GF-D8 (cell line): ENCODE measurements at places on chromosomes 5 and 9.
A peak's percentile ranks its signal among the peaks of the same experiment; 100 is the strongest.

GRCh38 chr5:90557391-90557790 lies 1.2 kb upstream of the ADGRV1 start:
- DNase-seq, result no peak

- DNase-seq, result no peak
Measured at GRCh38 chr5:153237671-153238332, 252.7 kb upstream of the GRIA1 start.

- DNase-seq, result peak; percentile 30
Measured at GRCh38 chr9:19748278-19749126, 40.3 kb downstream of the SLC24A2 start.

DNA sequence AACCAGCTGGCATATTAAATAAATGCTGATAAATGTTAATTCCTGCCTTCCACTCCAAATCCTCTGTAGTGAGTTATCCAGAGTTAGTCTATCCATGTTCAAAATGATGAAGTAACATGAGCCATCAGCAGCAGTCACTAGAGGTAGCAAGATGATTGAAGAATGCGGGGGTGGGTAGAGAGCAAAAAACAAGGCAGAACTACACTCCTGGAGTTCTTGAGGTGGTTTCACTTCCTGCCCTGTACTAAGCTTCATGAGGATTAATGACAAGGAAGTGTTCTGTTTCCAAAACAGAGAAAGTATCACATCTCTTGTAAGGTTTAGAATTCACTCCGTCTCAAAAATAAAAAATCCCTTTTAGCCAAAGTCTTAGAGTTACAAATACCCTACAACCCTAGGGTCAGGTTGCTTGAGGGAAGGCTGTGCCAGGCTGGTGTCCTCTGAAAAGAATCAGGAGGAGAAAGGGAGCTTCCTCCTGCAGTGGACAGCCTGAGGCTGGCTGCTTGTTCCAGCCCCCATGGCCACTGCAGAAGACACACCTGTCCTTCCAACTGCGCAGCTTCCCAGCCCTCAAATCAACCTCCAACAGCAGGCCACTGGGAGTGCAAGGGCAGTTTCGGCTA lies 180.2 kb downstream of the DENND1A start:
- DNase-seq, result no peak

DNA sequence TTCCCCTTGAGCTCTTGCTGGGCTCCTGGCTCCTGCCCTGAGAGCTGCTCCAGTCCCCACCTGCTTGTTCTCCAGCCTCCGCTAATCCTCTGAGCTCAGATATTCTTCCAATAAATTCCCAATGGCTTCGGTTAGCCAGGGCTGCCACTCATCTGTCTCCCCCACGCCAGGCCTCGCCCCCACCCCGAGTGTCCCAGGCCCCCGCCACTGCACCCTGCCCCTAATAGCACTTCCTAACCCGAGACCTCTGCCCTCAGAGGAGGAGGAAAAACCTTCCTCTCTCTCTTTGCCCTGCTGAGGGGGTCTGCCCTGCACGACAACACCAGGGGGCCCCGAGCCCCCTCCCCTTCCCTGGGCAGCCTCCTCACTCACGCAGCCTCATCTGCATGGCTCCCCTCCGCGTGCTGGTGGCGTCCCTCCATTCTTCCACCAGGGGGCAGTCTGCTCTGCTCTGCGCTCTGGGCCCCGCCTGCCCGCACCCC lies 5.4 kb upstream of the LCN15 start:
- DNase-seq, result no peak

DNA sequence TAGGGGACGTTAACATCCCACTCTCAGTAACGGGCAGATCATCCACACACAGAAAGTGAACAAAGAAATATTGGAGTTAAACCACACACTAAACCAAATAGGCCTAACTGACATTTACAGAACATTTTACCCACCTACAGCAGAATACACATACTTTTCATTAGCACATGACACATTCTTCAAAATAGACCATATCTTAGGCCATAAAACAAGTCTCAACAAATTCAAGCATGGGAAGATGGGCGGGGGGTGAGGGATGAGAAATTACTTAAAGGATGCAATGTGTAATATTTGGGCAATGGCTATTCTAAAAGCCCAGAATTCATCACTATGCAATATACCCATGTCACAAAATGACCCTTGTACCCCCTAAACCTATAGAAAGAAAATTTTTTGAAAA lies 226.2 kb downstream of the ATPSCKMT start:
- DNase-seq, result no peak

- DNase-seq, result no peak
Measured at GRCh38 chr5:12230659-12231058, 326.4 kb upstream of the CTNND2 start.

GRCh38 chr5:54876-55569 lies 36.9 kb upstream of the PLEKHG4B start:
- no peak for DNase-seq

DNA sequence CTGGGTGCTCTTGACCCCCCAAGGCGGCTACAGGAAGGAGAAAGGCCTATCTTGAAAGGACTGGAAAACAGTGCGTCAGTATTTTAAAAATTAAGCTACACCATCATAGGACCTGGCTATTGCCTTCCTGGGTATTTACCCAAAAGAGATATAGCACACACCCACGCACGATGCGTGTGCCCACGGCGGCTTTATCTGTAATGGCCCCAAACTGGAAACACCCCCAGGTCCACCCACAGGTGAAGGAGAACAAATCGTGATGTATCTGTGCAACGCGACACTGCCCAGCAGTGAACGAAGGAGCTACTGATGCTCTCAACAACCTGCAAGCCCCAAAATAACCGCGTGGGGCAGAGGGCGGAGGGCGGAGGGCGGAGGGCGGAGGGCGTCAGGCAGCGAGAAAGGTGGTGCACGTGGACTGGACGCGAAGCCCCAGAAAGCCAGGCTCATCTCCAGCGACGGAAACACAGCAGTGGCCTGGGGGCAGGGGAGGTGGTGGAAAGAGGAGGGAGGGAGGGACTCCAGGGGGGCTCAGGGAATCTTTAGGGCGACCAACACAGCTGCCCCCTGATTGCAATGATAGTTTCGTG lies 12.4 kb upstream of the PTGDS start:
- no peak for DNase-seq

- no peak for DNase-seq
Measured at GRCh38 chr9:78321505-78321904, 24.6 kb downstream of the PSAT1 start.

DNA sequence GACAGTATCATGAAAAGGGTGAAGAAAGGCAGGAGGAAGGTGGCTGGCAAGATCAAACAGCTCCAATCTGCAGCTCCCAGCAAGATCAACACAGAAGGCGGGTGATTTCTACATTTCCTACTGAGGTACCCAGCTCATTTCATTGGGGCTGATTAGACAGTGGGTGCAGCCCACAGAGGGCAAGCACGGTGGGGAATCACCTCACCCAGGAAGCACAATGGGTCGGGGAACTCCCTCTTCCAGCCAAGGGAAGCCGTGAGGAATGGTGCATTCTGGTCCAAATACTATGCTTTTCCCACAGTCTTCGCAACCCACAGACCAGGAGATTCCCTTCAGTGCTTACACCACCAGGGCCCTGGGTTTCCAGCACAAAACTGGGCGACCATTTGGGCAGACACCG lies 66.8 kb downstream of the CAMSAP1 start:
- DNase-seq, result no peak

GRCh38 chr9:37675661-37676060 lies 24.9 kb downstream of the FRMPD1 start:
- DNase-seq, result no peak

DNA sequence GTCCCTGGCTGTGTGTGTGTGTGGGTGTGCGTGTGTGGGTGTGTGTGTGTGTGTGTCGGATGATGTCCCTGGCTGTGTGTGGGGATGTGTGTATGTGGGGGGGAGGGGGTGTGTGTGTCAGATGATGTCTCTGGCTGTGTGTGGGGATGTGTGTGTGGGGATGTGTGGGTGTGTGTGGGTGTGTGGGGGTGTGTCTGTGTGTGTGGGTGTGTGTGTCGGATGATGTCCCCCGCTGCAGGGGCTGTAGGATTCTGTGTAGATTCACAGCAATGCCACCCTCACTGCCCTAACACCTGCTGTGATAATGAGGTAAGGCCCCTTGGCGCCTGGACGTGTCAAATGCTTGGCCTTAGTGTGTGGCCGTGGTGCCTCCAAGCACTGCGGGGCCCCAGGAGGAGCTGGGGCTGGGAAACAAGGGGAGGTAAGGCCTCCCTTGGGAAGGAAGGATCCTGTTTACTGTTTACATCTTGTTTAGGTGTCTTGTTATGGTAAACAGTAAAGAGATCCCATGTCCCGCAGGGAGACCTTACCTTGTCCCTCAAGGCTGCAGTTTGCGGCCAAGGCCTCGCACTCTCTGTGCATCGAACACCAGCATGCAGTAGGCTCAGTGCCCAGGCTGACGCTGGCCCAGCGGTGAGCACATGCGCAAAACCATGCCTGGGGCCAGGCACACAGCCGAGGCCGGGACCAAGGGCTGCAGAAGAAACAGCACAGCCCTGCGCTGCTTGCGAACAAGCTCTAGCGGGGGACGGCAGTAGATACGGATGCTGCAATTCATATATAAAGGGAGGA lies 24.1 kb downstream of the AHRR start:
- DNase-seq, result no peak

- no peak for DNase-seq
Measured at GRCh38 chr5:2530609-2531008, 220.9 kb downstream of the IRX2 start.

DNA sequence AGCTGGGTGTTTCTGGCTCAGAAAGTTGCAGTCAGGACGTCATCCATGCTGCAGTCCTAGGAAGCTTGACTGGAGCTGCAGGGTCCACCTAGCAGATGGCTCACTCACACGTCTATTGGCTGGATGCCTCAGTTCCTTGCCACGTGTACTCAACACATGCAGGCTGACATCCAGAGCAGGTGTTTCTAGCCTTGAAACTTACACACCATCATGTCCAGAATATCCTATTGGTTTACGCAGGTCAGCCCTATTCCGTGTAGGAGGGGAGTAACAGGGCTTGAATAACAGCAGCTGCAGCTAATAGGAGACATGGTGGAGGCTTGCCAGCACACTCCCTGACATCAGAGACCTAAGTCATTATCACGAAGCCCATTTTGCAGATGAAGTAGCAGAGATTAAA lies 473.5 kb downstream of the ACTL7B start:
- no peak for DNase-seq

- no peak for DNase-seq
Measured at GRCh38 chr5:56783261-56783660, 32.1 kb upstream of the MAP3K1 start.

DNA sequence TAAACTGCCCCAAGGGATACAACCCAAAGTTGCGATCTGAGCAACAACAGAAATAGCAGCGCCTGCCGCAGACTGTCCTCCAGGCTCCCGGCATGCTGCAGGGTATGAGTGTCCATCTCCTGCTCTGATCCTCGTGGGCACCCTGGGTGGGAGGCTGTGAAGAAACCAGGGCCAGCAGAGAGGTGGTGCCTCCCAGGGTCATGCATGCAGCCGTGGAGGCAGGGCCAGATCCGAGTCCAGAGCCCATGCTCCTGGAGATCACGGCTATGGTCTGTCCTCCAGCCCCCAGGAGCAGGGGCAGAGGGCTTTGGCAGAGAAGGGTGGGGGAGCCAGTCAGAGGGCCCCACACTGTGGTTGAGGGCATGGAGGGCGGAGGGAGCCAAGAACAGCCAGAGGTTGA lies 29.0 kb downstream of the HRH2 start:
- DNase-seq, result no peak

- no peak for DNase-seq
Measured at GRCh38 chr5:151570058-151570457, 21.1 kb downstream of the FAT2 start.

- DNase-seq, result no peak
Measured at GRCh38 chr9:134214386-134214765, 50.0 kb upstream of the RNU6ATAC start.

- DNase-seq, result no peak
Measured at GRCh38 chr9:28502189-28502588, 928.9 kb upstream of the C9orf72 start.

- DNase-seq, result peak; percentile 68
Measured at GRCh38 chr9:93098236-93098946, 2.4 kb downstream of the CARD19 start.

DNA sequence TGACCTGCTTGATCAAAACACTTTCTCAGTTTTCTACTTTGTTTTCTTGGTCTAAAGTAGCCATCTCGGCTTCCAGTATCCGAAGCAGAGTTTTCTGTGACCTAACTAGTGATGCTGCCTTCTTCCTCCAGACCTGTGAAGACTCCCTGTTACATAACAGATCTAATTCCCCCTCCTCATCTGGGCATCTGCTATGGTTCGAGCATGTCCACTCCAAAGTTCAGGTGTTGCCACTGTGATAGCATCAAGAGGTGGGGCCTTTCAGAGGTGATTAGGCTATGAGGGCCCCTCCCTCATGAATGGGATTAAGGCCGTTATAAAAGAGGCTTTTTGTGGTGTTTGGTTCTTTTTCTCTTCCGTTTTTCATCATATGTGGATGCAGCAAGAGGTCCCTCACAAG lies 20.3 kb downstream of the TTC23L start:
- DNase-seq, result no peak

- no peak for DNase-seq
Measured at GRCh38 chr5:164233791-164234190, 728.4 kb downstream of the MAT2B start.

- DNase-seq, result no peak
Measured at GRCh38 chr5:108634617-108635288, 112.9 kb upstream of the FER start.

DNA sequence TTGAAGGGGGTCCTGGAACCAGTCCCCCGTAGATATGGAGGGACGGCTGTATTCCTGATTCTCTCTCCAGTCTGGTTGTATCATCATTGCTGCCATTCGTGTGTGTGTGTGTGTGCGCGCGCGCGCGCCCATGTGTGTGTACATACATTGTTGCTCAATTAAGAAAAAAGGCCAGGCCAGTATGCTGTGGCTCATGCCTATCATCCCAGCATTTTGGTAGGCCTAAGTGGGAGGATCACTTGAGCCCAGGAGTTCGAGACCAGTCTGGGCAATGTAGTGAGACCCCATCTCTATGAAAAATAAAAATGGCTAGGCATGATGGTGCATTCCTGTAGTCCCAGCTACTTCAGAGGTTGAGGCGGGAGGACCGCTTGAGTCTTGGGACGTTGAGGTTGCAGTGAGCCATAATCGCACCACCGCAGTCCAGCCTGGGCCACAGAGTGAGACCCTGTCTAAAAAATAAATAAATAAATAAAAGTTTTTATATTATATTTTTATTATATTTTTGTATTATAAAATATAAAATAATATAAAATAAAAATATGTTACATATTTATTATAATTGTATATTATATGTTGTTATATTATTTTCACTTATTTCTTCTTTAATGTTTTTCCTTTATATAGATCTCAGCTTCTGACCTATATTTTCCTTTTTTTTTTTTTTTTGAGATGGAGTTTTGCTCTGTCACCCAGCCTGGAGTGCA lies 53.2 kb downstream of the SPIN1 start:
- no peak for DNase-seq

- no peak for DNase-seq
Measured at GRCh38 chr9:131233556-131233955, 42.8 kb downstream of the FAM78A start.
